ENCODE measurements at places on chromosomes 5 and 9.

- no peak for DNase-seq
Measured at GRCh38 chr9:77514886-77515711, 133.0 kb downstream of the GNA14 start.

GRCh38 chr5:7068156-7068555 lies 327.8 kb upstream of the ADCY2 start:
- DNase-seq = no peak

DNA sequence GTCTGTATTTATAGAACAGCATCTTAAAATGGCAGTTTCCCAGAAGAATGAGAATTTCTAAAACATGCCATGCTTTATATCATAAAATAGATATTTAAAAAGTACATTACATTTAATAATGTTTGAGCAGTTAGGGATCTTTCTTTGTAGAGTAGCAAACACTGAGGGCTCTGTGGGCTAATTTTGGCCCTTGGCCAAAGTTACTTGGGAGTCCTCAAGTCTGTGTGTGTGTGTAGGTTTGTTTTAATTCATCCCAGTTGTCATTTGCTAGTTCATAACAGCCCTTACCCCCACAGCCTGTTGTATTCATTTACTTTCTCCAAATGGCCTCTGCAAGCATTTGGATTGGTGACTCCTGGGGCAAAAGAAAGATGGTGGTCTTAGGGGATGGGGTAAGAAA lies 576.4 kb upstream of the SGCD start:
- DNase-seq = no peak

DNA sequence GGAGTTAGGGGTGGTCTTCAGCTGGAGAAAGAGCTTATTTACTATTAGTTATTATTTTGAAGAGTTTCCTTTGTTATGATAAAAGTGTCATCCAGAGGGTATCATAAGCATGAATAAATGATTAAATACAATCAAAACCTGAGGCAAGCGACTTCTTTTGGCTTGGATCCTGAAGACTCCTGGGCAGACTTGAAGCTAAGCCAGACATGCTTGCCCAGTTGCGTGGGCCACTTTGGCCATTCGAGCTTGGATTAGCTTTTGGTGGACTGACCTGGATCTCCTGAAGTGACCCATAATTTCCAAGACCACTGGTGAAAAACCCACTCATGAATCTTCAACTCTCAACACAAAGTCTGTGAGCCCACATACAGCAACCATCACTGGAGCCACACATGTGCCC lies 335.8 kb downstream of the NR2F1-AS1 start:
- DNase-seq = no peak

DNA sequence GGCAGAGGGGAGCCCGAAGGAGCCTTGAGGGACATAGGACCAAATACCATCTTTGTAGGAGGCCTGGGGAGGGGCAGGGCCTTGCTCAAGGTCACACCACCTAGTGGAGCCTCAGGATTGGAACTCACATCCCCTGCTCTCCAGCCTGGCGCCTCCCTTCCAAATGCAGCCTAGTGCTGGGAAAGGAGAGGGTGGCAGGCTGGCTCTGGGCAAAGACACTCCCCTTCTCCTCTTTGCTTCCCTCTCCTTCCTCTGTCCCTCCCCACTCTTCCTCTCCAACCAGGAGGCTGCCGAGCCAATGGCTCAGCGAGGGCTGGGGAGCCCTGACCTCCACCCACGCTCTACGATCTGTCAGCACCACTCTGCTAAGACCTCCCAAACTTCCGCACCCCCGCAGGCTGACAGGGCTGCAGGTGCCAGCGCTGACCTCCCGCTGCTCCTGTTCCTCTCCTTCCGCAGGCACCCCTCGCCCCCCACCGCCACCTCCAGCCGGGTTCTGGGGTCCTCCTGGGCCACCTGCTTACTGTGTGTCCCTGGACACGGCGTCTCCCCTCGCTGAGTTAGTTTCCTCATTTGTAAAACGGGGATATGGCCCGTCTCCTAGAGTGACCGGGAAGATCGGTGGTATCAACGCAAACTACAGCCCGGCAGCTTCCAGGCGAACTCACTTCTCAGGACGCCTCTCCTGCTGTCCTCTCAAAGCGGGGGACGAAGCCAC lies 52.9 kb downstream of the C9orf50 start:
- no peak for DNase-seq

GRCh38 chr5:123582550-123583285 lies 70.7 kb downstream of the CSNK1G3 start:
- no peak for DNase-seq

DNA sequence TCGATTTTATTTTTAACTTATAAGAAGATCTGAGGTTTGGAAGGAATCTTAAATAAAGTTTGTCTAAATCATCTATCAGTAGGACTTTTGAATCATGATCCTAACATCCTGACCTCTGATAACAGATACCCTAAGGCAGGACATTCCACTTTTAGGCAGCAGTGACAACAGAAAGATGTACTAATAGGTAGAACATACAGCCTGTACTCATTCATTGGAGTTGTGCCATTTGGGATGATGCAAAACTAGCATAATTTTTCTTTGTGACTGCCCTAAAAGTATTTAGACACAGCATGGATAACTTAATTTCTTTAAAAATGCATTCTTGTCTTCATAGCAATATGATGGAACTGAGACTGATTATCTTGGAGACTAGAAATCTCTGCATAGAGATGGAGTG lies 39.7 kb downstream of the CDC42SE2 start:
- no peak for DNase-seq

- no peak for DNase-seq
Measured at GRCh38 chr5:153629027-153629895, 138.8 kb downstream of the GRIA1 start.

- DNase-seq = no peak
Measured at GRCh38 chr9:107872457-107873192, 383.1 kb upstream of the KLF4 start.

DNA sequence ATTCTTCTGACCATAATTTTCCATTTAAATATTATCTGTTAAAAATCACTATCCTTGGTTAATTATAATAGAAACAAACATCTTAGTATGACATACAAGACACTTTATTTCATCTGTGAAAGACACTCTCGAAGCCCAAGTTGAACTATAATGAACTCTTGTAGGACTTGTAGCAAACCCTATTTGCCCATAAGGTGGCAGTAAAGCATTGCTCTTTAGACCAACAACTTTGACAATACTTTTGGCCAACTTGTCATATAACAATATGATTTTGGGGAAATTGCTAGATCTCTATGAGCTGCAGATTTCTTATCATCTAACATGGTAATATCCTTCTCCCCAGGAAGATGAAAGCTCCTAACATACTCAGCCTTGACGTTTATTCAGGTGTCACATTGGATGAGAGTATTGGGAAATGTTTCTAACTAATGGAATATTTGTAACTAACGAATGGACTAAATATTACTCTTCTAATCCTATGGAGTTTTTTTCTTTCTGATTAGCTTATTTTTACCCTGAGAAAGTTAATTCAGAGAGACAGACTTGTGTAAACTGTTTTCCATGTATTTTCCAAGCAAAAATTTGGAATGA lies 11.0 kb downstream of the SPINK14 start:
- no peak for DNase-seq

- no peak for DNase-seq
Measured at GRCh38 chr5:79595086-79595485, 17.2 kb upstream of the TENT2 start.

GRCh38 chr9:37640246-37640645 lies 10.5 kb upstream of the FRMPD1 start:
- DNase-seq = no peak

DNA sequence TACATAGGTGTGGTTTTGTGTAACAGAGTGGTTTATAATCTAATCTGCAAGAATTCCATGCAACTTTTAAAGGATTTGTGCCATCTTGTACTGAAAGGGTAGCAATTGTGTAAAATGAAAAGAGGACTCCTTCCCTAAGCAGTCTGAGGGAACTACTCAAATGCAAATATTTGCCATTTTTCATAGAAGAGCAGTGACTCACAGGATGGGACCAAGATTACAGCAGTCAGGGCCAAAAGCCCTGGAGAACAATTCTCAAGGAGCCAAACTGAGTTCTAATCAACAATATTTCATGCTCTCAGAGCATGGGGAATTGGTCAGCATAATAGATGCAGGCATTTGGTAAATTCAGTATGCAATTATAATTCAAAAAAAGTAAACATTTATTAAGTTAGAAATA lies 495.8 kb downstream of the CHSY3 start:
- no peak for DNase-seq

- DNase-seq = no peak
Measured at GRCh38 chr5:67815455-67816391, 399.8 kb upstream of the PIK3R1 start.

DNA sequence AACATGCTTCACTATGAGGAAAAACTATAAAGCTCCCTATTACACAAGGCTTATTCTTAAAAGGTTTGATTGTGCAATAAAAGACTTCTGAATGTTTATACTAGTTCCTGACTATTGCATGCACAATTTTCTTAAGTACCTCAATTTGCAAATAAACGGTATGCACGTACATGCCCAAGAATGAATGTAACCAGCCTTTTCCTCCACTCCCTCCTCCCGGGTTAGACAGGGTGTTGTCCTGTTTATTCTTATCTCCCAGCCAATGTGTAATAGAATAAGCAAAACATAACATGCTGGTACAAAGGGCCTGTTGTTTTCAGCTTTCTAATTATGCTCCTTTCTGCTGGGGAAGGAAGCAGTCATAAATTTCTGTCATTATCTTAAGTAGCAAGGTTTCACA lies 79.1 kb downstream of the AOPEP start:
- DNase-seq = no peak

GRCh38 chr9:104873489-104873850 lies 54.5 kb downstream of the ABCA1 start:
- no peak for DNase-seq

DNA sequence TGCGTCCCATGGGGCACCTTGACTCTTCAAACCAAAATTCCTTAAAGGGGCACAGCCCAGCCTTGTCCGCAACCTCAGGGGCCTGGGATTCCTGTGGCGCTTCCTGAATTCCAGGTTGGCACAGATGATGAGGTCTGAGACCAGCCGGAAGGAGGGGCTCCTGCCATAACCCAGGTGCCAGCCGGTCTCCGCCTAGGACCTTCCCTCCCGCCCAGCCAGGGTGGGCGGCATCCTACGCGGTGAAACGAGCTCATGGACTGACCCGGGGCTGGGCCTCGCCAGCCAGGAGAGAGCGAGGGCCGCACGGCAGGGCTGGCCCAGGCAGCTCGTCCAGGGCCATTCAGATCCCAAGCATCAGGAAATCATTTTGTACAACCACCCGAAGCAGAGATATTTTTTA lies 23.0 kb downstream of the AMBP start:
- DNase-seq = no peak

DNA sequence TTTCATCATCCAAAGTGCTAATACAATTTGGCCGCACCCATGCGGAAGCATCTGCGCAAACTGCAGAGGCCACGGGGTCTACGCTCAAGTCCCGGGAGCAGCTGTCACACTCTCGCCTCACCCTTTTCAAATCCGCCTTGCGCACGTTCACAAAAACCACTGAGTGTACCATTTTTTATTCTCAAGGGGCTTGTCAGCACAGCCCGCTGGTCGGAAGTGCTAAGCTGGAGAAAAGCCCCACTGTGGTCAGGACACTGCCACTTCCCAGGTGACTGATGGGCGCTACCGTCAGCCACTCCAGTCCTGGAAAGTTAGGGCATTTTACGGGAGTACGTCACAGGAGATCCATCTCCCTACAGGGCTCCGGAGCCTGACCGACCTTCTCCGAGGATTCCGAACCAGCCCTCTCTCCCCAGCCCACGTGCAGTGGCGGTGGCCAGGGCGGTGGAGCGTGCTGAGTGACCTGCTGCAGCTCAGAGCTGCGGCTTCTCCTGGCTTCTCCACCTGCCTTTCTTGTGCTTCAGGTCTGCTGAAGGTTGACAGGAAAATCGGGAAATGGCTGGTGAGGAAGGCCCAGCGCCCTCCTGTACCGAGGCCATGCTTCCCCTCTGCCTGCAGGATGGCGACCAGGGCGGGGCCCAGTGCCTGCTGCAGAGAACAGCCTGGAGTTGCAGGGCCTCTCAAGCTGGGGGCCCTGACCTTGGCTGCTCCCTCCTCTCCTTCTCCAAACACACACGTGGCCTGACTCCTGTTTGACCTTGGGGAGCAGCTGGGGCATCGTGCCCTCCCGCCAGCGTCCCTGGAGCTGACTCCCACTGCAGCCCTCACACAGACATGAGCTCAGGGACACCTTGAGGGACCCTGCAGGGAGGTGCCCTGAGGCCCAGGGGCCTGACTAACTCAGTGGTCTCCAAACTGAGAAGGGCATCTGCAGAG lies 14.3 kb downstream of the RASGEF1C start:
- no peak for DNase-seq

GRCh38 chr5:139739150-139739974 lies 56.2 kb upstream of the PSD2 start:
- no peak for DNase-seq

DNA sequence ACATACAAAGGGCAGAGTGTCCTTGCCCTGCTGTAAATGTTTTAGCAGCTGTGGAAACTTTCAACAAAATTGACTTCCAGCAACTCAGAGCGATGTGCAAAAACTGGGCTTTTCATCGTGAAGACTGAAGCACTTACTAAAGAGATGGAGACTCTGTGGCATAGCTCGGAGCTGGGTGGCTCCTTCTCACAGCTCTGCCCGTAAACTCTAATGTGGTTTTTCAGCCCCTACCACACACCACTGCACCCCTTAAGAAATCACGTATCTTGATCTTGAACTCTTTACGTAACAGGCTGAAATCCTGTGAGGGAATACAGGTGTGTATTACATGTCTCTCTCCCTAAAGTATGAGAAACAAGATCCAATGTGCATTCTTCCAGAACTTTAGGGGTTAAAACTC lies 124.4 kb downstream of the MEF2C start:
- DNase-seq = no peak

DNA sequence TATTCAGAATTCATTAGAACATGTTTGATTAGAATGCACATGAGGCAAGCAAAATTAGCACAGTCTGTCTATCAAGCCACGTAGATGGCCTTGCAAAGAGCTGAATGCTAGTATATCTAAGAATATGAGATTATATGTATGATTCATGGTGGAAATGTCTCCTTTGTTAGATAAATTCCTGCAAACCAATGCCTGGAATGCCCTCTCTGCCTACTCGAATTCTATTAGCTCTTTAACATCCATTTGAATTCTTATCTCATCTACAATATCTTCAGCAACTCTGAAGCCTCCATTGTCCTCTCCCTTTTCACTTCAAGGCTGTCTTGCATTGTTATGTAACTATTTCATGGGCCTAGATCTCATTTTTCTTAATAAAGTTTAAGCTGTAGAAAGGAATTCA lies 205.5 kb downstream of the TMC1 start:
- no peak for DNase-seq

DNA sequence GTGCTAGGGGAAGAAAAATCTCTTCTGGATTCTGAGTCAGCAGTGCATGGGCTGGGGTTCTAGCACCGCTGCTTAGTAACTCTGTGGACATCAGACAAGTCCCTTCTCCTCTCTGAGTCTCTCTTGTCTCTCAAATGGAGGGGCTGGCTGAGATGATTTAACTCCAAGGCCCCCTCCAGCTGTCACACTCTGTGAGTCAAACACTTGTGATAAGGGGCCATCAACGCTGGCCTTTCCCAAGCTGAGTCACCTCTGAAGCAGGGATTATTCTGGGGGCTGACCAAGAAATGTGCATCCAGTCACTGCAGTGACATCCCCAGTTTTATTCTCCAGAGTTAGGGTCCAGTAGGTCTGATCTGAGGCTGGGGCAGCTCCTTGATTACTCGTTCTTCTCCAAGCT lies 110.4 kb upstream of the ZNF462 start:
- no peak for DNase-seq
